ENCODE measurements at places on chromosomes 12 and 14.
A peak's percentile ranks its signal among the peaks of the same experiment; 100 is the strongest.

DNA sequence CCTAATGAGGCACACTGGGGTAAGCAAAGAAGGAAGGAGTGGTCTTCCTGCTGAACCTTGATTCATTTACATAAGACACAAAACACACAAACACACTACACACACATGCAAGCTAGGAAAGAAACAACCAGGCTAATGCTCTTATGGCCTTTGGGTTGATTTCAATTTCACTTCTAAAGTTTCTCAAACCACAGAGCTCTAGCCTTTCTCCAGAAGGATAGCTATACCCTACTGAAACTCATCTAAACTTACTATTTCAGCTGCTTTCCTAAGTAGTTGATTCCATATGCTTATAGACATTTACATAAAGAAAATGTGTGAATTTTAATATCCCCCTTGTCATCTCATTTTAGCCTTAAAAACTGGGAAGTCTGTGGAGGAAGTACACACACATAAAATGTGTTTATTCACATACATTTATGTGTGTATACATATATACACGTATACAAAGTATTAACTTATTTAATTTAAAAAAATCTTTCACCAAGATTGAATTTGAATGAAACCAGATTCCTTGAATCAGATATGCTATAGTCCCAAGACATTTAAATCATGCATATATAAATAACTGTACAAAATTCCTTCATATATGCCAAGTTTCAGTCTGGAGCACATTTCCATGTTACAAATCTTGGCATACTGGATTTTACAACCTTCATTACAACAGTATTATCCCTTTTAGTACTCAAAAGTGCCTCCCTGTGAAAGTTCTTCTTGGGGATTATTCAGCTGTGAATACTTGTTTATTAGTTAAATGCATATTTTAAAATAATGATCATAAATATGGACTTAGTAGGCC is 231.8 kb upstream of the NPAS3 start:
- no peaks in the 10 kb centered on the region for H3K36me3 ChIP-seq
- no peaks in the 10 kb centered on the region for H3K27me3 ChIP-seq
- H3K4me1 ChIP-seq = no peaks in the 10 kb centered on the region
- no peak overlapping the region for H3K27ac ChIP-seq
- H3K4me3 ChIP-seq = no peak overlapping the region

GRCh38 chr14:39374851-39375250 is 57.4 kb downstream of the FBXO33 start:
- no peak for DNase-seq
- H3K4me1 ChIP-seq = no peaks in the 10 kb centered on the region
- H3K27me3 ChIP-seq = no peaks in the 10 kb centered on the region
- no peak overlapping the region for H3K27ac ChIP-seq
- H3K4me3 ChIP-seq = no peak overlapping the region

DNA sequence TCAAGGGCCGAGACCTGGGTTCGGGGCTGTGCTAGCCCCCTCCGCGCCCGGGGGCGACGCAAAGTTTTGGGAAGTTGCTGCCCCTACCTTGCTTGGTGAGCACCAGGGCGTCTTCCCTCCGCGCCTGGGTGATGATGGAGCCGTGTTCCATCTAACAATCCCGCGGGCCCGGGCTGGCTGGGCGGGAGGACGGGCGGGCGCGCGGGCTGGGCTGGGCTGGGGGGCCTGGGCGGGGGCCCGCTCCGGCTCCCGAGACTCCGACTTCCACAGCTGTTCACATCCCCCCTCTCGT is 298 bp downstream of the CTDSP2 start:
- H3K4me1 ChIP-seq = peaks cover 14% of the 10 kb centered on the region
- H3K27me3 ChIP-seq = no peaks in the 10 kb centered on the region
- H3K27ac ChIP-seq = no peak overlapping the region
- no peak for DNase-seq
- H3K4me3 ChIP-seq = peak overlapping the region; percentile 89

DNA sequence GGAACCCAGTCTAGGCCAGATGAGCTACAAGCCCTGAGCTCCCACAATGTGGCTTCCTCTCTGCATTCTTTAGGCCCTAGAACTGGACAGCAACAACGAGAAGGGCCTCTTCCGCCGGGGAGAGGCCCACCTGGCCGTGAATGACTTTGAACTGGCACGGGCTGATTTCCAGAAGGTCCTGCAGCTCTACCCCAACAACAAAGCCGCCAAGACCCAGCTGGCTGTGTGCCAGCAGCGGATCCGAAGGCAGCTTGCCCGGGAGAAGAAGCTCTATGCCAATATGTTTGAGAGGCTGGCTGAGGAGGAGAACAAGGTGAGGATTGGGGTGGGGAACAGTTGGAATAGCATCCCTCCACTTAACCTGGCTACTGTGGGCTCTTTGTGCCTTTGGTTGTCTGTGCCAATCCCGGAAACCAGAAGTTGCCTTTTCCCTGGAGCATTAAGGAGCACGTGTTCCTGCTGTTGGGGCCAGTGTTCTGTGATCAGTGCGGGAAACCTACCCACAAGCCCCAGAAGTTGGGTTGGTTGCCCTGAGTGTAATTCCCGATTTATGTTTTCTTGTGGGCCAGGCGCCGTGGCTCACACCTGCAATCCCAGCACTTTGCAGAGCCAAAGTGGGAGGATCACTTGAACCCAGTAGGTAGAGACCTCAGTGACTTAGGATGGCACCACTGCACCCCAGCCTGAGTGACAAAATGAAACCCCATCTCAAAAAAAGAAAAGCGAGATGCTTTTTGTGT is 6.4 kb downstream of the FKBP4 start:
- peaks cover 64% of the 10 kb centered on the region for H3K36me3 ChIP-seq
- H3K27me3 ChIP-seq = no peaks in the 10 kb centered on the region
- H3K4me3 ChIP-seq = no peak overlapping the region
- H3K4me1 ChIP-seq = no peaks in the 10 kb centered on the region

DNA sequence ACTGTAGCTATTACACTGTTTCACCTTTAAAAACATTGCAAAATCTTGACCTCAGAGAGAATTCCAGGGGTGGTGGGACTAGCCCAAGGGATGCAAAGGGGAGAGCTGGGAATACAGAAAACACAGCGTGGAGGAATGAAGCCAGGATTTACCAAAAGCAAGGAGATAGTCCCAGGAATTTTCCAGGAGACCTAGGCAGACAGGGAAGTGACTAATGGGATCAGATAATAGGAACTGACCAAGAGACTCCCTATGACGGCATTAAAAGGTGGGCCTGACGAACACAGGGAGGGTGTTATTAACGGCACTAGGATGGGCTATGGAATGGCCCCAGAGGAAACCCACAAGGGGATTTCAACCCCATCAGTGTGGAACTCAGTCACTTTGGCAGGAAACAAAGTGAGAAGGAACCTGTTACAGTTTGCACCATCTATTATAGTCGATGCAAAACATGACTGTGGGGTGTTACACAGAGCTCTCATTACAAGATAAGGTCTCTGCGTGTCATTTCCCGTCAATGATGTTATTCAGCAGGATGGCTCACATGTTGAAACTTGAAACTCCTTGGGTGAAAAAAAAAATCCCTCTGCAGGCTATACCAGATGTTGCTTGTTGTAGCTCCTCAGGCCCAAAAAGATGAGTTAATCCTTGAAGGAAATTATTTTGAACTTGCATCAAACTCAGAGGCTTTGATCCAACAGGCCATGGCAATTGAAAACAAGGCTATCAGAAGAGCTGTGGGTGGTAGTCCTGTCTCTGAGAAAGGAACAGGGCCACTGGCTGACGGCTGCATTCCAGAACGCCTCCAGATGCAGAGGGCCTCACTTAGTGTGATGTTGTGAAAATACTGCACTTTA is 58.7 kb downstream of the DRAM1 start:
- H3K27me3 ChIP-seq = no peaks in the 10 kb centered on the region
- 0 out of 2 replicates have a peak, but pooled peaks cover 1% of the 10 kb centered on the region for H3K4me1 ChIP-seq
- H3K36me3 ChIP-seq = no peaks in the 10 kb centered on the region
- DNase-seq = no peak
